T47D (cell line): ENCODE measurements at places on chromosomes 11 and 22.
A peak's percentile ranks its signal among the peaks of the same experiment; 100 is the strongest.

- no peak for DNase-seq
Observed at GRCh38 chr11:1459764-1460395, 26.7 kb downstream of the MOB2 start.

DNA sequence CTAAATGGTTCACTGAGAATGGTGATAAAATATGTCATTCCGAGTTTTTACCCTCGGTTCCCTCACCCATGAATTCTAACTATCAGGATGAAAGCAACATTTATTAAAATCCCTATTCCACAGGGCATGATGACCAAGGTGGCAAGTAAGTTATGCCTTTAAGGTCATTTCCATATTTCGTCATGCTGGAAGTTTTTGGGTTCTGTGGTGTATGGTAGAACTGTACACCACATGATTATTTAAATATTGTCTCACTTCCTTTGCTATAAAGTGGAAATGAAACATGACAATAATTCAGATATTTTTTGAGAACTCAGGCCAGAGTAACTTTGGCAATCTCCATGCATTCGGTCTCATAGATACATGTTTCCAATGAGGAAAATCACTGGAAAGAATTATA, 68.5 kb upstream of the CARD18 start:
- DNase-seq: no peak

GRCh38 chr11:72354356-72355115, 79.8 kb downstream of the CLPB start:
- no peak for DNase-seq

GRCh38 chr11:43316451-43316850, 4.7 kb downstream of the API5 start:
- no peak for DNase-seq

DNA sequence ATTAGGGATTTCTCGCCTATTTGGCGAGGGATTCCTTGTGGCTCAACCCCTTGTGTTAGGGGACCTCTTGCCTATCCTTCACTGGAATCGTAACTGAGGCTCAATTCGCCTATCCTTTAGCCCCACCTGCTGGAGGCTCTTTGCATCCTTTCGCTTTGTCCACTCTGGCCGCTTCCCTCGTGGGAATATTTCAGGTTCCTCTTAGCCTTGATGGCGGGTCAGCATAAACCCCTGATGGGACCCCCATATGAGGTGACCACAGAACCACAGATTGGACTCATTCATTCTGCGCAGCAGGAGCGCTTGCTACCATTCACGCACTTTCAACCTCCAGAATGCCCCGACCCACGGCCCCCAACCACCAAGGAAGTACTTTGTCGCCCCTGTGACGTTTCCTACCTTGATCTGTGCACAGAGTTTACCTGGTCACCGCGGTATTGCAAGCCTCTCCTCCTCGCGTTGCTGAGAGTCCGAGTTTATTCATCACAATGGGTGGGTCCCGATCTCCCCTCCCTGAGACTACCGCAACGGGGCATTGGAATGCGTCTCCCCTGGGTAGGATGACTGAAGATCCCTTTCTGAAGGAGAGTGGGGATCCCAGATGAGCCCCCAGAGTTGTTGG, at the start of gene OR52N2:
Gene OR52N2, plus strand, starts transcription at position 425 of the 622 bp plus-strand sequence. CDS start 11,412 bp downstream, outside the sequence.
- DNase-seq: peak; percentile 82

DNA sequence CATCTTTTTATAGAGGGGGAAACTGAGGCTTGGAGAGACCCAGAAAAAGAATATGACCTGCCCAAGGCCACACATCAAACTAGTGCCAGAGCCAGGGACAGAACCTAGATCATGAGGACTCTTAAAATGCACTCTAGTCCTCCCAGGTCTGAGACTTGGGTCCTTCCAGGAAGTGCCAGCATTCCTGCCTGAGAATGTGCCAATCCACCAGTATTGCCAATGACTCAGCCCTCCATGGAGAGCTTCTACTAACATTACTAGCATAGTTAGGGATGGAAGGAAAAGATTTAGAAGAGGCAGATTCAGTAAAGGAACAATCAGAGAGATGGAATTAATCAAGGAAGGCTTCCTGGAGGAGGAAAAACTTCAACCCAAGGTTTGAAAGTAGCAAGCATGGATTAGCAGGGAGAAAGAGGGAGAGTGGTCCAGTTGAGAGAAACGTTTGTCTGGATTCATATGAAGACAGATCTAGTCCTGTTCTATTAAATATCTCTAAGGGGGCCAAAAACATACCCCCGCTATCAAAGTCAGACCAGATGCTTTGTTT, 20.1 kb upstream of the SMIM35 start:
- DNase-seq: peak; percentile 25

DNA sequence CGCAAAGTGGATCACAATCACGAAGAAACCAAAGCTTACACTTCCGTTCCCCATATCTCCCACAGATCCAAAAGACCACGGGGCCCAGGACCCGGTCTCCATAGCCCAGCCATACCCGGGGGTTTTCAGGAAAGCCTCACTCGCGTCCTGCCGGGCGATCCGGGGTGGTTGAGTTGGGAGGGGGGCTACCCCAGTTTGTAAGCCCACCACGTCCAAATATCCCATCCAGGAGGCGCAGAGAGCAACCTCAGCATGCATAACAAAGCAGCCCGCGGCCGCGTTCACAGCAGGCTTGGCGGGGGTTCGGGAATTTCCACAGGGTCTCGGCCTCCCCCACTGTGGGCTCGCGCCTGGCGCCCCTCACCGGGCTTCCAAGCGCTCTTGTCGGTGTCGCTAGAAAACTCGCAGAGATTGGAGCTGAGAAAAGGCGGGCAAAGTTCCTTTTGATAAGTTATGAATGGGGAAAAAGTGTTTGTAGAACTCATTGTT, 9.5 kb downstream of the SDF2L1 start:
- DNase-seq: no peak

- DNase-seq: peak; percentile 41
Observed at GRCh38 chr11:746289-747157, 741 bp upstream of the TALDO1 start.

- no peak for DNase-seq
Observed at GRCh38 chr11:123760894-123761293, 6.6 kb upstream of the OR6X1 start.

DNA sequence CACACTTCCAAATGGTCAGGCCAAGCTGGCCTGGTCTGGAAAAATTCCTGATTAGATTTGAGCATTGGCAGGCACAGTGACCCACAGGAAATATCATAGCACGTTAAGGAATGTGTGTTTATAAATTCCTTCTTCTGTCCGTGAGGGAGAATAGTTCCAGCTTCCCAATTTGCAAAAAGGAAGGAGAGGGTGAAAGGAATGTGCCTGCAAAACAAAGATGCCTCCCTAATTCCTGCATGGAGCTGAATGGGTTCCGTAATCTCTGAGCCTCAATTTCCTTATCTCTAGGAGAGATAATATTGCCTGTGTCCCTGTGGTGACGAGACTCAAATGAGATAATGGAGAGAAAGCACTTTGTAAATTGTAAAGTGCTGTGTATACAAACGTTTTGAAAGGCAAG, 105.1 kb downstream of the FEZ1 start:
- no peak for DNase-seq

- no peak for DNase-seq
Observed at GRCh38 chr11:40187295-40187694, 1272.2 kb downstream of the LRRC4C start.

DNA sequence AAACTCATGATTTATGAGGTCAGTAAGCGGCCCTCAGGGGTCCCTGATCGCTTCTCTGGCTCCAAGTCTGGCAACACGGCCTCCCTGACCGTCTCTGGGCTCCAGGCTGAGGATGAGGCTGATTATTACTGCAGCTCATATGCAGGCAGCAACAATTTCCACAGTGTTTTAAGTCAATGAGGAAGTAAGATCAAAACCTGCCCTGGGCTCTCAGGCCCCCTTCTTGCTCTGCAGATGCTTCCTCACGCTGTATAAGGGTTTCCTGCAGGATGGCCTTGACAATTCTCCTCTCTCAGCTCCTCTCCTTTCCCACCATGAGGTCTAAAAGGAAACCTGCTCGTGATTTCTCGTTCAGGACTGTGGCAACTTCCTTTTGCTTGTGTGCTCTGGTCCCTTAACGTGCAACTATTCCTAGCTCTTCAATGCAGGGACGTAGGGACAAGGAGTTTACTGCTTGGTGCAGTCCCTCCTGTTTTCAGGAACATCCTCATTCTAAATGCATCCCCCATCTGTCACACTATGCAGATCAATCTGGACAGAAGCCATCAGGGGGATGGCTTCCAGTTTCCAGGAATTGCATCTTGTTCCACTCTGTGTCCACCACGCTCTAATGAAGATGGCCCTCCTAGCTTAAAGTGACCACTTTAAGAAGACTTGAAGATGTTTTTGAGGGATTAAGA, 64.3 kb upstream of the IGLL5 start:
- DNase-seq: no peak

- no peak for DNase-seq
Observed at GRCh38 chr22:22155146-22155545, 89.4 kb upstream of the VPREB1 start.

DNA sequence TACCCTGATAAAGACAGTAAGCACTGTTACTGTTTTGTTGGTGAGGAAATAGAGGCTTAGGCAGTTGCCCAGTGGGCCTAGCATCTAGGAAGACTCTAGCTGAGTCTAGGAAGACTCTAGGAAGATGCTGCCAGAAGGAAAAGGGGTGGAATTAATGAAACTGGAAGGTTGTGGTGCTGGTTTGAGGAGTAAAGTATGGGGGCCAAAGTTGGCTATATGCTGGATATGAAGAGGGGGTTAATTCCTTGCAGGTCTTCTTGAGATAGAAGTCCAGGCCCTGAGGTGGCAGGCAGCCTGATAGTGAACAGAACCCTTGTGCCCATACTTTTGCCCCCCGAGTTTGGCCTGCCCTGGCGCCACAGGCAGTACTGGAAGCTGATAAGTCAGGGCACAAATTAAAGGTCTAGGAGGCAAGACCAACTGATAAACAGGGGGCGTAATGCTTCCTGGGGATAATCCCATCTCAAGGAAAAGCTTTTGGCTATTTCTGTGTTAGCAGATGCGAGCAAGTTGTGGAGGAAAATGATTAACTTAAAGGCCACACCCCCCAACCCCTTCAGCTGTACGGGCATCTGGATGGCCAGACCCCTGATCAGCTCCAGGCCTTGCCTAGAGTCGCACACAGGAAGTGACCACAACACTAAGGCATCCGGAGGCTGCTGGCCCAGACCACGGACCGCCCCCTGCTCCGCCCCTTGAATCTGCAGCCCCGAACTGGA, 3.1 kb downstream of the ILK start:
- peak; percentile 54 for DNase-seq

GRCh38 chr11:69440876-69441275, 40.6 kb upstream of the LINC01488 start:
- no peak for DNase-seq

DNA sequence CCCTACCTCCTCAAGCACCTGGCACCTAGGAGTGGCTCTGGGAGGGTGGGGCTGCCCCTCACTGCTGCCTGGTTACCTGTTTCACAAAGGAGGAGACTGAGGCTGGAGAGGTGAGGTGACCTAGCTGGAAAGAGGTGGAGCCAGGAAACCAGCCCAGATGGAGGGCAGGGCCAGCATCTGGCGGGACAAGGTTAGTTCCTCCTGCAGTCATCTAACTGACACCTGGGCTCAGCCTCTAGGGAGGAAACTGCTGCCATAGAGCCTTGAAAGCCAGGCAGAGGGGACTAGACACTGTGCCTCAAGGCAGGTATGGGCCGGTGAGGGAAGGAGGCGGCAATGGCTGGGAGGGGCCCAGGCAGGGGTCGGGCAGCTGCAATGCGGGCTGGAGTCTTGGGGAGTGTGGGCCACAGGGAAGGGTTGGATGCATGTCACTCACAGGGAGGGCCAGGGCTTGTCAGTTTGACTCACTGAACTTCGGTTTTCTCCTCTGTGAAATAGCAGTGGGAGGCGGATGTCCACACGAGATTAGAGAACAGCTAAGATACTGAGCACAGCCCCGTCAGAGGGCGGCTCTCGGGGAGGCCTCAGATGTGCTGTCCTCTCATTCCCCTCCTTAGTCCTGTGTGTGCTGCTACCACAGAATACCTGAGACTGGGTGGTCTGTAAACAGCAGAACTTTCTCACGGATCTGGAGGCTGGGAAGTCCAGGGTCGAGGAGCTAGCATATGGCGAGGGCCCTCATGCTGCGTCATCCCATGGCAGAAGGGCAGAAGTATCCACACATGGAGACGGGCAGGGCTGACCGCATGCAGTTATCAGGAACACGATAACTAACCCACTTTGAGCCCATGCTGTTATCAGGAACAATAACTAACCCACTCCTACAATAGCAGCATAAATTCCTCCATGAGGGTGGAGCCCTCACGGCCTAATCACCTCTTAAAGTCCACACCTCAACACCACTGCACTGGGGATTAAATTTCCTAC, 16.1 kb downstream of the MGAT3 start:
- no peak for DNase-seq

DNA sequence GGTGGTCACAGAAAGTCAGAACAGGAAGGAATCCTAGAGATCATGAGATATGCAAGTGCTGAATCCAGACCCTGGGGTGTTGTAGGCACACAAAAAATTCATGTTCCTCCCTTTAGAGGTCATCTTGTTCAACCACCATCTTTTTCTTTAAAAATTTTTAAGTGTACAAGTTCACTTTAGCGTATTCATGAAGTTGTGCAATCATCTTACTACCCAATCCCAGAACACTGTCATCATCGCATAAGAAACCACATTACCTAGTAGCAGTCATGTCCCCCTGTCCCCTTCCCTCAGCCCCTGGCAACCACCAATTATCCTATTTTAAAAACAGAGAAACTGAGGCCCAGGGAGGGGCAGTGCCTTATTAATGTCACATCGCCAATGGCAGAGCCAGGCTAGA, 20.3 kb upstream of the WNT11 start:
- no peak for DNase-seq
